Stomach (tissue), 19 donors: ENCODE measurements at places on chromosomes 2 and 18. TPM values are rescaled to one million over a fixed set of nuclear protein-coding genes. Genes with fewer than 3 reads are reported as not detected.
A peak's percentile ranks its signal among the peaks of the same experiment; 100 is the strongest.

Gene SH3BP4
- 45.5 TPM for total RNA-seq

GRCh38 chr2:152420936-152421335 is 86.0 kb downstream of the FMNL2 start:
- no peak for DNase-seq

DNA sequence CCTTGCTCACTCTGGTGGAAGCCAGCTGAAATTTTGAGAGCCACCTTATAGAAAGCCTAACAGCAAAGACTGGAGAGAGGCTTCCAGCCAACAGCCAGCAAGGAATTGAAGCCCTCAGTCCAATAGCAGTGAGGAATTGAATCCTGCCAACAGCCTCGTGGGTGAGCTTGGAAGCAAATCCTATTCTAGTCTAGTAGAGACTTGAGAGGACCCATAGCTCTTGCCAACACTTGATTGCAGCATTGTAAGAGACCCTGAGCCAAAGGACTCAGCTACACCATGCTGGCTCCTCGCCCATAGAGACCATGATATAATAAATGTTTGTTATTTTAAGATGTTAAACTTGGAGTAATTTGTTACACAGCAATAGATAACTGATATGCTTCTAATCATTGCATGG is 403.0 kb upstream of the TNP1 start:
- DNase-seq = peak; percentile 31

DNA sequence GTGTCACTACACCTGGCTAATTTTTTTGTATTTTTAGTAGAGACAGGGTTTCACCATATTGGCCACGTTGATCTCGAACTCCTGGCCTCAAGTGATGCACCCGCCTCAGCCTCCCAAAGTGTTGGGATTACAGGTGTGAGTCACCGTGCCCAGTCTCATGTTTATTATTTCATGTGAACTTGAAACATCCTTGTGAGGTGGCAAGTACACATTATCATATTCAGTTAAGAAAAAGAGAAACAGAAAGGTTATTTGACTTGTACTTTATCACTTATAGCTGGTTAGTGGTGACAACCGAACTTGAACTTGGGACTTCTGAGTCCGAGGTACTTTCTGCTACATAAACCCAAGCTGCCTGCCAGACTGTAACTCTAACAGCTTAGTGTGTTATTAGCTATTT is 24.4 kb downstream of the ABHD3 start:
- no peak for DNase-seq

DNA sequence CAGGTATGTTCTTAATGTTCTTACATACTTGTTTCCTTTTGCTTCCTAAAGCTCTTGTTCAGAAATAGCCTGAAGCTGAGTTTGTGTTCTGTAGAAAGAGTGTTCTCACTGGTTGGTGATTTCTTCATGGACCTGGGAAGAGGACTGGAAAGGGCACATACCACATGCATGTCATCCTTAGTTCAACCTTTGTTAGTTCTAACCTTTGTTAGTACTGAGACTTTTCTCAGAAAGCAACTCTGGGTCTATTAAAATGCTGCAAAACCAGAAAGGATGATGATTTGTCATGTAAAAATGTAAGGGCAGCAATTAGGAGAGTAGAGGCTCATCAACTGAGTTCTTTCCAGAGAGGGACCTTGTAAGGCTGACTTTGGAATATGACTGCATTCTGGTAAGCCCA is 2.5 kb upstream of the FAP start:
- no peak for DNase-seq

DNA sequence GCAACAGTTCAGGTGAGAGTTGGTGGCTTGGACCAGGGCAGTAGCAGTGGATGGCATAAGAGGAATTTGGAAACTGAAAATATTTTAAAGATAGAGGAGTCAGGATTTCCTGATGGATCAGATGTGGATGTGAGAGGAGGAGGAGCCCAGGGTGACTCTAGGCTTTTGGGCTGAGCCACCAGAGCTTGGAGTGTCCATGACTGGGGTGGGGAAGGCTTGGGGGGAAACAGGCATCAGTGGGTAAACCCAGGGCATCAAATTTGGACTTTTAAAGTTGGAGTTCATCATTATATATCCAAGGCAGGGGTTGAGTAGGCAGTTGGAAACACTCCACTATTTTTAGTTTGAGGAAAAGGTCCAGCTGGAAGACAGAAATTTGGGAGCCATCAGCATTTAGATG is 27.3 kb upstream of the ASB18 start:
- no peak for DNase-seq

GRCh38 chr2:85178980-85179411 is 45.8 kb downstream of the TCF7L1 start:
- DNase-seq = no peak

DNA sequence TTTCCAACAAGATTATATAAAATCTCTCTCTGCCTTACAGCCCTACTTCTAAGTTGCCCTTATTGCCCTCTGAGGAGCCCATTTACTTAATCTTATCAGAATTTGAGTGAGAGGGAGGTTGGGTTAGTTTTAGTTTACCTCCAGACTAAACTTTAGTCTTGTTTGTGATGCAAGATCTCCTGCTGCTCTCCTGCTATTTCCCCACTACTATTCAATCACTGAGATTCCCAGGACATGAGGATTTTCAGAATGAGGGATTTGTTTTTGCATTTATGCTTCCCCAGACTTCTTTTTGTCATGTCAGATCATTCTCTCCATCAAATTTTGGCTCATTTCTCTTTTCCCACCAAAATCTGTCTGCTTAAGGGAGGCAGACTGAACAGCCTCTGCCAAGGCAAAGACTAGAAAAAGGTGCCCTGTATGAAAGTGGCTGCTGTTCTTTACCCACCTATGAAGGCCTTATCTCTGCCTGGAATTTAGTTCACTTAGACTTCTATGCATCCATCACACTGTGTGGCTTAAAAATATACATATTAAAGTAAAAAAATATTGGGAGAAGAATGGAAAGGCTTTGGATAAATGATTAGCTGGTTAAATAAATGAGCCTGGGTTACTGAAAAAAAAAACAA is 401.3 kb downstream of the PID1 start:
- no peak for DNase-seq

DNA sequence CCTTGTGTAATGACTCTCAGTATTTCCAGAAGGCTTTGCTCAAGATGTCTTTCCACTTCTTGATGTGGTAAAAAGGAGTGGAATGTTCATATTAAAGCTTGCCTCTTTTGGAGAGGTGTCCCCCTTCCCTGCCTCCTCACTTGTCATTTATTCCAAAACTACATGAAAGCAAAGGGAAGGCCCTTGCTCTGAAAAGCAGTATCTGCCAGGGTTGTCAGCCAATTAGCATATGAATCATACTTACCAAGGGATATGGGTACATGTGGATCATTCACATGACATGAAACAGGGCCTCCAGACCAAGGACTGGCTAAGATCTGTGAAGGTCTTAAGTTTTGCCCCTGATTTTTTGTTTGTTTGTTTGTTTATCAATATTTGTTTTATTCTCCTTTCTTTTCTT is 31.3 kb downstream of the ANXA4 start:
- no peak for DNase-seq

GRCh38 chr18:65363911-65364632 is 386.7 kb upstream of the CDH7 start:
- DNase-seq = no peak

- no peak for DNase-seq
These were observed 213.7 kb upstream of the FOSL2 start for GRCh38 chr2:28178946-28179345.
